ENCODE measurements at places on chromosomes 1 and 21.

DNA sequence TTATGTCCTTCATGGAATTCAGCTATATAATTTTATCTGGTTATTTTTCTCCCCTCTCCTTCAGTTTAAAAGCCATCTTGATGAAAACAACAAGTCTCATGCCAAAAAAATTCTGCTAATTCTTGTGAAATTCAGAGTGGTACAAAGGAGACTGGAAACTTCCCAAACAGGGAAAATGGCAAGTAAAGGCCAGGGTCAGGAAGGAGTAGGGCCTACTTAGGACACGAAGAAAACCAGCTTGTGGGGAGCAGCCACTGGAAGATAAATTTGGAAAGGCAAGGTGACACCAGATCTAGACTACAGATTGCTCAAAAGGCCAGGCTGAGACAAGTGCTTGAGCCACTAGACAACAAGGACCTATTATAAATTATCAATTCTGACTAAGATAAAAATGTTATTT, 6.4 kb downstream of the TSTD1 start:
- no peak for DNase-seq

DNA sequence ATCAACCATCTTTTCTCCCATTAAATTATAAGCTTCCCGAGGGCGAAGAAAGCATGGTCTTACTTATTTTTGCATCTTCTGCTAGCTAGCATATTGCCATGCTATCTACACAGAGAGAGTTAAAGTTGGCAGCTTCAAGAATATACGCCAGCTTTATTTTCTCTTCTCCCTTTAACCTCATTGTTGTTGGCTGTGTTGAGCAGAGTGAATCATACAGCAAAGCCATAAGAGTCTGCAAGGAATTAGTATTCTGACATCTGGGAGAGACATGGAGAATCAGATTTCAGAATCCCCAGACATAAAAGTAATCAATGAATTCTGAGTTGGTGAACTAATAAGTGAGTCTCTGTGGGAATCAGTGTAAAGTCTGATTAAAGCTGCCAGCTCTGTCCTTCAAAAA, 649.6 kb upstream of the PTBP2 start:
- DNase-seq = no peak

GRCh38 chr1:17355898-17356297, 16.1 kb upstream of the PADI6 start:
- no peak for DNase-seq

- no peak for DNase-seq
These were observed 59.7 kb upstream of the PSEN2 start for GRCh38 chr1:226810681-226811080.

- no peak for DNase-seq
These were observed 254.4 kb downstream of the BRINP2 start for GRCh38 chr1:177425199-177425598.

- no peak for DNase-seq
These were observed 6.1 kb downstream of the TPRG1L start for GRCh38 chr1:3630914-3631313.

DNA sequence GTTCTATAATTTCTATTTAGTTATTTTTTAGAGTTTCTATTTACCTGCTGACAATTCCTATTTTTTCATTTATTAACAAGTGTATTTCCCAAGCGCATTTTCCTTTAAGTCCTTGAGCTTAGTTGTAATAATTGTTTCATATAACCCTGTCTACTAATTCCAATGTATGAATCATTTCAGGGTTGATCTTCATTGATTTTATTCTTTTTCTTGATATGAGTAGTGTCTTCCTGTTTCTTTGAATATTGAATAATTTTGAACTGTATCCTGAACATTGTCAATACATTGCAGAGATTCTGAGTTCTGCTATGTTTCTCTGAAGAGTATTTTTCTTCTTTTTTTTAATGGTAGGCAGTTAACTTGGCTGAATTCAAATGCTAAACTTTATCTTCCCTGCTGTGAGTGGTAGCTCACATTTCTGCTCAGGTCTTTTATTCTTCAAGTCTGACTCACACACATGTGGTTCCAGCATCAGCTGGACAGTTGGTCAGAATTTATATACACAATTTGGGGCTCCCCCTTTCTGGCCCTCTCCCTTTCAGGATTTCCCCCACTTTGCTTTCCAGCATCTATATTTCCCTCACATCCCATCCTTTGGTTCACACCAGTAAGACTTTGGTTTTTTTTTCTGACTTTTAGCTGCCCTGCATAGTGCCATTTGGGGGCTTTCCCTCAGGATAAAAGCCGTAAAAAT, 54.4 kb upstream of the WDR26 start:
- no peak for DNase-seq

DNA sequence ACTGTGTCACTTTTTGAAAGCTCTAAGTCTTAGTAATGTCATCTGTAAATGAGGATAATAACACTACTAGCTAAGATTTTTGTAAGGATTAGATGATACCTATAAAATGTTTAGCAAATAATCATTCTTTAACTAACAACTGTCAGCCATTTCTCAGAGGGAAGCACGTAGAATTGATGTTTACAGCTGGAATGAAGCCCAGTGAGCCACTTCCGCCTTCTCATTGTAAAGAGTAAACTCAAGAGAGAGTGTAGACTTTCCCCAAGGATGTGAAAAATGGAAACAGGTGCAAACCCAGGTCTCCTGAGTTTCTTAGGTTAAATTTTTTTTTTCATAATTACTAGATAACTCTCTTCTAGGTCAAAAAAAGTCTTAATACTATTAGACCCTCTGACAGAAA, 4.9 kb downstream of the GREM2 start:
- DNase-seq = no peak

GRCh38 chr1:171173069-171173468, 12.0 kb upstream of the FMO2 start:
- no peak for DNase-seq

GRCh38 chr1:89913353-89914095, 81.4 kb upstream of the ZNF326 start:
- no peak for DNase-seq

- no peak for DNase-seq
These were observed 2.7 kb upstream of the PTPN22 start for GRCh38 chr1:113874012-113874879.

DNA sequence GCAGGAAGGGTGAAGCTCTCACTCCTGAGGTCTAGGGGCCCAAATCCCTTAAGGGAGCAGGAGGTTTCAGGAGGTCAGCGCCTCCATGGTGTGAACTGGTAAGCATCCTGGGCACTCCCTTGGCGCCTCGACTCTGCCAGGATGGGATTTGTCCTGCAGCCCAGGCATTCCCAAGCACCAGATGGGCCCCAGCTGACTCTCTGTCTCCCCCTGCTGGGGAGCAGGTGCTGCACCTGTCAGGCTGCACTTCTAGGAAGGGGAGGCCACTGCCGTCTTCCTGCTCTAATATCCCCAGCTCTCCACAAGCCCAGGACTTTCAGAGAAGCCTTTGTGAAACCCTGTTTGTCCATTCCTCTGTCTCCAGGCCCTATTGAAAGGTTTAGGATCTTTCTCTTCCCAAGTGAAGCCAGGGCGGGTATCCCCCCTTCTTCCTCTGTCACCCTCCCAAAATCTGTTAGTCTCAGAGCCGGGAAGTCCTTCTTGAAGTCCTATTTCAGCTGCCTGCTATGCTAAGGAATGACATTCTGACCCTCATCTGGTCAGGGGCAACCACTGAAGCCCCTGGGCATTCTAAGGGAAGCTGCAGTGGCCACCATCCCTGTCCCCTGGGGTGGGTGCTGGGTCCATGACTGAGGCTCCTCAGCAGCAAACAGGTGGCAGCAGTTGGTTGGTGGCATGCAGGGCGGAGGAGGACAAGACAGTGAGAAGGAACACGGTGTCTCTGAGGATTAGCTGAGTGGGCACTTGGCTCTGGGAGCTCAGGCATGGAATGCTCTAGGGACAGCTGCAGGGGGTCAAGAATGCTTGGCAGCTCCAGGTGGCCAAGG, 3.2 kb downstream of the MYBPH start:
- DNase-seq = peak; percentile 43

DNA sequence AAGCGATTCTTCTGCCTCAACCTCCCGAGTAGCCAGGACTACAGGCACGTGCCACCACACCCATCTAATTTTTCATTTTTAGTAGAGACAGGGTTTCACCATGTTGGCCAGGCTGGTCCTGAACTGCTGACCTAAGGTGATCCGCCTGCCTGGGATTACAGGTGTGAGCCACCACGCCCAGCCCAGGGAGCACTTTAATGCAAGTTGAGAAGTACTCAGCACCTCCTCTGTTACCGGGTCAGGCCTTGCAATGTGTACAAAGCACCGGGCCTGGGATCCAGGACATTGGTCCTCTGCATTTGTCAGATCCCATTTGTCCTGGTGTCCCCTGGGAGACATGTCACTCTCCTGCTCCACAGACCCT, 143.6 kb downstream of the TOMM20 start:
- no peak for DNase-seq

- no peak for DNase-seq
These were observed 1243.2 kb upstream of the ADGRL4 start for GRCh38 chr1:80249699-80250098.

- no peak for DNase-seq
These were observed 41.1 kb upstream of the SRP9 start for GRCh38 chr1:225736437-225737098.

GRCh38 chr1:17816511-17816910, 61.4 kb downstream of the ACTL8 start:
- no peak for DNase-seq

GRCh38 chr1:223492044-223492443, 98.8 kb downstream of the CCDC185 start:
- DNase-seq = no peak

GRCh38 chr21:14722841-14723483, 176.8 kb upstream of the SAMSN1 start:
- no peak for DNase-seq

DNA sequence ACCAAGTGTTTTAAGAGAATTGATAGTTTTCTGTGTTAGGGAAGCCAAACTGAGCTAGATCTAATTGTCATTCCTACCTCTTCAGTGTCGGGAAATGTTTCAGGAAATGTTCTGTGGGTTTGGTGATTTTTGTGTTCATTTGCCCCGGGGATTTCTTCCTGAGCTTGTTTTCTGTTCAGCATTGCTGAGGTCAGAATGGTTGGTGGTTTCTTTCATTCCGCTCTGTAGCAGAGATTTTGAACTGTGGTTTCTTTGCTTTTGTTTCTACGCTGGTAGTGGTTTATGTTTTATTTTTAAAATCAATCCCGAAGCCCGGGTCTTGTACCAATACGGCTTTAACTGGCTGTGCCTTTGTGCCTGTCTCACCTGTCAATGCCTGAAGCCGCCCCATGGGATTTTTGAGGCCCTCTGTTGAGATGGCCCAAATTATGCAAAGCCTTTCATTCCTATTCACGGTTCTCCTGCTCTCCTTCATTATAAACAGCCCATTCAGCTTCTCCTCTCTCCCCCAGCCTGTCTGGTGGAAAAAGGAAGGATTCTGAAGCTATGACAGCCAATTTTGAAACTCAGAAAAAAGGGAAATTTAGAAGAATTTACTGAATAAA, 417.2 kb upstream of the KAZN start:
- no peak for DNase-seq

GRCh38 chr1:30103708-30104411, 619.5 kb downstream of the MATN1 start:
- no peak for DNase-seq

DNA sequence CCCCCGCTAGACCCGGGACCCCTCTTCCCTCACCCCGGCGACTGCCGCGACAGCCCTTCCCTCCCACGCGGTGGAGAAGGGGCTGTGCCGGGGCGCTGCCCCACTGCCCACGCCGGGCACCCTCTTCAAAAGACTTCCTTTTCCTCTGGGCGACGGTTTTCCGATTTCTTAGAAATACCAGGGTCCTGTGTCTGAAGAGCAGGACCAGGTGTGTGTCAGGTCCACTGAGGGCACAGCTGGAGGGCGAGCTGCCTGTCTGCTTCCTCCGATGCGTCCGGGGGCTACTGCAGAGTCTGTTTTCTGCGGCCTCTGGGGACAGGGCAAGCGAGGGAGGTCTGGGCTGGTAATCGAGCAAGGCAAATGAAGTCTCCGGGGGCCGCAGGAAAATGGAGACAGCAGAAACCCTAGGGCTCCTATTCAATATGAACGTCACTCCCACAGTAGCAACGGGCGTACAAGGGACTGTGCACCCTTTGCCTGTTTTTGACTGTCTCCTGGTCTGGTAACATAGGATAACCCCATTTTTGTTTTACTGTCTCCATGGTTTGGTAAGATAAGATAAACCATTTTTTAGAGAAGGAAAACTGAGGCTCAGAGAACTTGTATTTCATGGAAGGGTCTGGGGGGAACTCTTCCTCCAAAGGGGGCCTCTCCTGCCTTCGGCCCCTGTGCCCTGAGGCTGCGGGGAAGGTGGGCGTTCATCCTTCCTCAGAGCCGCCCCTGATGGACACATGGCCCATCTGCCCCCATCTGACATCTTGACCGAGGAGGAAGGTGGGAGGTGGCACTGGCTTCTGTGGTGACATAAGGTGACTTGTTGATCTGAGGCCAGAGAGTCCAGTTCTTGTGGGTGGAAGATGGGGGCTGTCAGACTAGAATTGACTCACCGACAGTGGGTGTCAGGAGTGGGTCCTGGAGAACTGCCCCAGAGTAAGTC, 970 bp downstream of the TNFRSF1B start:
- no peak for DNase-seq

DNA sequence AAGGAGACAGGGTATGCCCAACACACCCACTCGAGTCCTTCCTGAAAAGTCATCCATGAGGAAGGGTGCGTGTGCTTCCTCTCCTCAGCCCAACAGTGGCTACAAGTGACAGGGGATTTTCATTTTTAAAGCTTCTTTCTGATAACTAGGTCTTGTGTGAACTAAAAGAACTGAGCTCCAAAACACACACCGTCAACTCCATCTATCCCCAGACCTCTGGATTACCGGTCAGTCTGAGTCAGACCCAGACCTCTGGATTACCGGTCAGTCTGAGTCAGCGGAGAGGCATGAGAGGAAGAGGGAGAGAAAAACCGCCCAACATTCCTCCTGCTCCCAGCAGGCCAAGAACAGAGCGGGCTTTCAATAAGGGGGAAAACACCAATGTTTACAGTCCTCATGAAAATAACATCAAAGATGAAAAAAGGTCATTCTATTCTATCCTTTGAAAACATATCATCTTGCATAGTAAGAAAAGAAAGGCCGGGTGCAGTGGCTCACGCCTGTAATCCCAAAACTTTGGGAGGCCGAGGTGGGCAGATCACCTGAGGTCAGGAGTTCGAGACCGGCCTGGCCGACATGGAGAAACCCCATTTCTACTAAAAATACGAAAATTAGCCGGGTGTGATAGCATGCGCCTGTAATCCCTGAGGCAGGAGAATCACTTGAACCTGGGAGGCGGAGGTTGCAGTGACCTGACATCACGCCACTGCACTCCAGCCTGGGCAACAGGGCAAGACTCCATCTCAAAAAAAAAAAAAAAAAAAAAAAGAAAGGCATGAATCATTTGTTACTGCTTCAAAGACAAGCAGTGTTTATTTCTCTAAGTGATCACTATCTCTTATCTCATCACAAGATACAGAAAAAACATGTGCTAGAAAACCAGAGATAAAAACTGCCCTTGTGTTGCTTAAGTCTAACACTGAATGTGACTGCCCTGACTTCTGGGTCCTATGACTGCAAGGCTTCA, 3.4 kb downstream of the PTTG1IP start:
- DNase-seq = peak; percentile 46
